ENCODE measurements at places on chromosomes 1 and 21.

GRCh38 chr1:243402868-243403267 lies 147.0 kb downstream of the SDCCAG8 start:
- no peak for DNase-seq

- DNase-seq, result no peak
Measured at GRCh38 chr21:16634515-16634914, 878.3 kb upstream of the CXADR start.

GRCh38 chr1:227335242-227336020 lies 17.1 kb upstream of the CDC42BPA start:
- peak; percentile 87 for DNase-seq

GRCh38 chr1:214454569-214455396 lies 96.6 kb downstream of the PTPN14 start:
- DNase-seq, result no peak

- no peak for DNase-seq
Measured at GRCh38 chr1:155207806-155208540, at the start of gene THBS3. Gene THBS3, minus strand, starts transcription at chr1:155207897. Its CDS starts 21 bp downstream, at chr1:155207876.

- no peak for DNase-seq
Measured at GRCh38 chr1:246291127-246291526, 216.0 kb downstream of the SMYD3 start.

GRCh38 chr1:156657741-156658319 lies 15.9 kb downstream of the BCAN start:
- peak; percentile 24 for DNase-seq

- no peak for DNase-seq
Measured at GRCh38 chr1:11828511-11828910, 19.1 kb downstream of the NPPA start.

DNA sequence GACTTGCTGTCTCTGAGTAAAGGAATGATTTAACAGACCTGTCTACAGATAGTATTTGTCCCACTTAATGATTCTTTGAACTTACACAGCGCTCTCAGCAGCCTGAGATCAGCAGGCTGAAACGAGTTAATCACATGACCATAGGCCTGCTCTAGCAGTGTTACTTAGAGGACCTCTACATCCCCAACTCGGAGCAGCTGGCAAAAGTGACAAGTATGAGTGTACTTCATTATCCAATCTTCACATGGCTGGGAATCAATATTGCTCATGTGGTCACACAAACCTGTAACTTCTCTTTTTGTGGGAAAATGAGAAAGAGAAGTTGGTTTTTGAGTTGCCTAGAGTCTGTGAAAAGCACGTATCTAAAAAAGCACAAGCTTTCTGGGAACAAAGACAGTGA lies 11.4 kb upstream of the ATP13A2 start:
- no peak for DNase-seq

GRCh38 chr1:188715566-188715965 lies 1762.1 kb downstream of the BRINP3 start:
- DNase-seq, result no peak

GRCh38 chr1:156838972-156839371 lies 19.9 kb downstream of the INSRR start:
- DNase-seq, result no peak

- no peak for DNase-seq
Measured at GRCh38 chr21:32768530-32768929, 3.0 kb downstream of the PAXBP1 start.

DNA sequence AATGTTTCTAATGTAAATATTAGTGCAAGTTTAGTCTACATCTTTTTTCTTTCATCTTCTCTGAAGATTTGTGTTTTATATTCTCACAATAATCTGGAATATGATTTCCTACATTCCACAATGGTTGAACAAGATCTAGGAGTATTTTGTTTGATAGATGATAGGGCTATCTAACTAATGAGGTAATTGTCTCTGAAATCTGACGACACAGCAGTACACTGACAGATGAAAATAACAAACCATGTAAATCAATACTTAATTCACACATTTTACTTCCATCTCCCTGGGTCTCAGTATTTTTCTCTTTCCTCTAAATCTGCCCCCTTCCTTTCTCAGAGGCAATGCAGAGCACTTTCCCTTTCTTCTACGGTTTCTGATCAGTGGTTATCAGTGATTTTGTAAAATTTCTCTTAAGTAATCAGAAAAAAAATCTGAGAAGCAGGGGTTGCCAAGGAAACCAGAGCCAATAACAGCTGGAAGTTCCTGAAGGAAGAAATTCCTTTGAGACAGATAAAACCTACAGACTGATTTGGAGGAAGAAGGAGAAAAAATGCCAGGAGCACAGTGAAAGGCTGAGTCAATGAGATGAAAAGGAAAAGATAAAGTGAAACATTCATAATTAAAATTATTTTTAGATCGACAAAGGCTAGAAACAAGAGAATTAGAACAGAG lies 7.3 kb upstream of the ANKRD13C start:
- no peak for DNase-seq

- no peak for DNase-seq
Measured at GRCh38 chr1:200473698-200474371, 64.0 kb upstream of the ZNF281 start.

- no peak for DNase-seq
Measured at GRCh38 chr1:65407877-65408276, 12.6 kb upstream of the LEPR start.

- no peak for DNase-seq
Measured at GRCh38 chr1:176770066-176770465, 307.1 kb downstream of the PAPPA2 start.

GRCh38 chr1:220410611-220411010 lies 117.3 kb upstream of the MARK1 start:
- DNase-seq, result no peak

DNA sequence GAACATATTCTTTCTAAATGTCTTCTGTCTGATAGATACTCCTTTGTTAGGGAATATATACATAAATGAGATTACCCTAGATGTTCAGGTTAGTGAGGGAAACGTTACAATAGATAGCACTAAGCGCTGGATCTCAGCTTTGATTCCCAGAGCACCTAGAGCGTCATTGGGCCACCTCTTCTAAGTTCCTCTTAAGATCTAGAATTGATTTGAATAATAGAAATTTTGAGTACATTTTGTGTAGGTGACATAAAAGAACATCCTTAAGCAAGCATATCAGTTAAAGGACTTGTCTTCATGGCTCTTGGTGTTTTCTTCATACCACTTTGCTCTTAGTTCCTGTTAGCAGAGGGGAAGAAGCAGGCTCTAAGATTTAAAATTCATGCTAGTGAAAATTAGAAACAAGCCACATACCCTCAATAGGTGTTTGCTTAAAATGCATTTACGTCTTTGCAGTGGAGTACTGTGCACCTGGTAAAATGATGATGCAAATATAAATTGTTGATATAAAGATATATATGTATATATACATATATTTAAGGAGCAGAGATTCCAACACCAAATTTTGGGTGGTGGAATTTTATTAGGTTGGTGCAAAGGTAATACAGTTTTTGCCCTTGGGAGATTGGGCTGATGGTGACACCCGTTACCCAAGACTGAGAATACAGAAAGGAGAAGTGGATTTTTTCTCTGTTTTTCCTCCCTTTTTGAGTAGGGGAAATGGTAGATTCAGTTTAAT lies 47.1 kb downstream of the DYRK1A start:
- no peak for DNase-seq

DNA sequence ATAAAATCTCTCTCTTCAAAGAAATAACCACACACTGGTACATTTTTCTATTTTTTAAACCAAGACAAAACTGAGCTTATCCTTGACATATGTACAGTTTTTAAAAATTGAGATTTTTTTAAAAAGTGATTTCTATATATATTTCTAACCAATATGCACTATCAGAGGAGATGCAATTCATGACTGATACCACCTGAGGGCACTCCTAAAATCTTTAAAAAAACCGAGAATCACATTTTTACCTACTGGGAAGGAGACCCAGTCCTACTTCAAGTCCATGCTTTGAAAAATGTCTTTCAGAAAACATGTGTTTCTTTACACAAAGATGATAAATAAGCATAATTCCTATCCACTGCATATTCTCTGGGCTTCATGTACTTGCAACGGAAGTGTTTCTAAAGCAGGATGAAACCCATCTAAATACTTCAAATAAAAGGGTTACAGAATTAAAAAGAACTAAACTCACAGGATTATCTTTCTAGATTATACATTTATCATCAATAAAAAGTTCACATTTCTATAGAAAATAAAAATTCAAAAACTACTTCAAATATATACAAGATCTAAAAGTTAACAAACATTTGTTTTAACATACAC lies 98.6 kb downstream of the ENAH start:
- DNase-seq, result no peak

- DNase-seq, result no peak
Measured at GRCh38 chr1:1177452-1178206, 3.9 kb downstream of the TTLL10 start.

- no peak for DNase-seq
Measured at GRCh38 chr1:229258031-229258756, 12.7 kb upstream of the RAB4A start.

DNA sequence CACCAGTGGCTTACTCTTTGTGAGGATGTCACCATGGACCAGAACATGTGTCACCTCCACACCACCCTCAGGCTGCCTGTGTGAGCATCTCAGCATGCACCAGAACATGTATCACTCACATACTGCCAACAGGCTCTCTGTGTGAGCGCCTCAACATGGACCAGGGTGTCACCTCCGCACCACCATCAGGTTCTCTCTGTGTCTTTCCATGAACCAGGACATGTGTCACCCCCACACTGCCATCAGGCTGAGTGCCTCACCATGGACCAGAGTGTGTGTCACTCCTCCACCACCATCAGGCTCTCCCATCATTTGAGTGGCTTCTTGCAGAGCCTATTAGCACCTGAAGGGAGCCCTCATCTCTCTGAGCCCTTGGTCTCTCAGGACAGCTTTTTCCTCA lies 125.2 kb downstream of the ZNF648 start:
- DNase-seq, result no peak

DNA sequence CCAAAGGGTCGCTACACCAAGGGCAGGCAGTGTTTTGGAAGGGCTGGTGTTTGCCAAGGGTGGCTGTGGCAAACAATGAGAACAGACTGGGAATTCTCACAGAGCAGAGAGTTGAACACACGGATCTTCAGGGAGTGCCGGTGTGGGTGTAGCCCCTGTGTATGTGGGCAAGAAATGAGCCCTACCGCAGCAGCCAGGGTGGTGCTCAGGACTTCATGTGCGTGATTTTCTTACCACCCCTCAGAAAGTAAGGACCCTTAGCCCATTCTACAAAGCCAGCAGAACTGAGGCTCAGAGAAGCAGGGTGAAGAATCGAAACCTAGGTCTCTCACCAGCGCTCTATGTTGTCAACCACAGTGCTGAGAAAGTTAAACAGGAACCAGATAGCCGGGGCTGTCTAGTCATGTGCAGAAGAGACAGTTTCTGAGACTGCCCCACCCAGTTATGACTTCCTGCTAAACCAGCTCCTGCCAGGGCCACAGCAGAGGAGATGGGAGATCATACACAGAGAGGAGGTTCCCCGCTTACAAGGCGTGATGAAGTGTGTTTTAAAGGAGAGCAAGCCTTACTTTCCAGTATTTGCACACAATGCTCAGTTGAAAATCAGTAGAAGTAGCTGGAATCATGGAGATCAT lies 21.9 kb upstream of the MORC3 start:
- peak; percentile 66 for DNase-seq

GRCh38 chr1:220595179-220595578 lies 67.2 kb downstream of the MARK1 start:
- DNase-seq, result no peak

- DNase-seq, result no peak
Measured at GRCh38 chr1:12677565-12677964, 33.7 kb downstream of the AADACL4 start.

- no peak for DNase-seq
Measured at GRCh38 chr1:2848006-2848670, 46.6 kb upstream of the TTC34 start.

GRCh38 chr1:224080115-224080774 lies 33.7 kb upstream of the FBXO28 start:
- no peak for DNase-seq

DNA sequence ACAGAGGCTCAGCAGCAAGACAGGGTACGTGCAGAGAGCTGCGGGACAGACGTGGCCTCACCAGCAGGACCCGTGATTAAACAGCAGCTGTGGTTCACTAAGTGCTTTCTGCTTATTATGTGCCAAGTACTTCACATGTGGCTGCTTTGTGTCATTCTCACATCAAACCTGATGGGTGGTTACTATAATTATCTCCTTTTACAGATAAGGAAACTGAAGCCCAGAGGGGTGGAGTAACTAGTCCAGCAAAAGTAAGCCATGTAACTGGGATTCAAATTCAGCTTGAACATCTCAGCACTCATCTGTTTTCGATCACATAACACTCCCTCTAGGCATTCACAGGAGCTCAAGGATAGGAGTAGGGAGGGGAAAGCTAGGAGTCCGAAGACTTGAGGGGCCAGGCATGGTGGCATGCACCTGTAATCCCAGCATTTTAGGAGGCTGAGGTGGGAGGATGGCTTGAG lies 50.8 kb upstream of the CLIC4 start:
- no peak for DNase-seq

GRCh38 chr1:248817065-248817464 lies 8.7 kb downstream of the SH3BP5L start:
- no peak for DNase-seq

DNA sequence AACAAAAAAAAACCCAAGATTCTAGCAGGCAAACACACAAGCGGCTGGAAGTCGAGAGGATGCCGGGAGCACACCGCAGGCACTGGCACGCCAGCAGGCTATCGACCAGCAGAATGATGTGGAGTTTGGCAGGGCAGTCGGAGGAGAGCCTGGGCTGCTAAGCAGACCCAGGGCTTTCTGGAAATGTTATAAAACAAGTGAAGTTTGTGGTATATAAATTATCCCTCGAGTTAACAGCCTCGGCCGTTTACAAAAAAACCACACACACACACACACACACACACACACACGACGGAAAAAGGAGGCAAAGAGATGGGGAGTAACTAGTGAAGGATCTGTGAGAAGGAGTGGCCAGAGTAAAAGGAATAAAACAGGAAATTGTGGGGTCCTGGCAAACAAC lies 87.2 kb upstream of the IVNS1ABP start:
- no peak for DNase-seq

DNA sequence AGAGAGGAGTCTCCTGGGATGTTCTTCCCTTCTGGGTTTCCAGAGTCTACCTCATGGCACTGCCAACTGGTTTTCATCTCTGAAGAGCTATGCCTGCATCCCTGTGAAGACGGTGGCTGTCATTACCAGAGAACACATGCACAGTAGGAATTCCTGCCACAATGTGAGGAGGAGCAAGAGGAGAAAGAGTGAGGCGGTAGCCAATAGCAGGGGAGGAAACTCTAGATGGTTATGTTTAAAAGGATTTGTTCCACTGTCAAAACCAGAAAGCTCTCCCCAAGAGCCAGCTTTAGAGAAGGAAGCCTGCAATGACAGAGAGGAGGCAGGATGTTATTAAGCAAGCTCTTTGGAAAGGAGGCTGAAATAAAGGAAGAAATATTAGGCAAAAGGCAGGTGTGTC lies 12.3 kb downstream of the LMX1A start:
- DNase-seq, result no peak

GRCh38 chr1:70207492-70207891 lies 2.1 kb upstream of the LRRC40 start:
- DNase-seq, result no peak

- DNase-seq, result no peak
Measured at GRCh38 chr1:110816945-110817344, 56.0 kb upstream of the CD53 start.

GRCh38 chr21:15423676-15424445 lies 305.9 kb upstream of the USP25 start:
- no peak for DNase-seq
